ENCODE measurements at places on chromosomes 1 and 21. TPM values are rescaled to one million over a fixed set of nuclear protein-coding genes. Genes with fewer than 3 reads are reported as not detected.
A peak's percentile ranks its signal among the peaks of the same experiment; 100 is the strongest.

The KLHDC8A gene
- total RNA-seq: not detected

The CAMK2N1 gene
- 11.9 TPM for total RNA-seq

DNA sequence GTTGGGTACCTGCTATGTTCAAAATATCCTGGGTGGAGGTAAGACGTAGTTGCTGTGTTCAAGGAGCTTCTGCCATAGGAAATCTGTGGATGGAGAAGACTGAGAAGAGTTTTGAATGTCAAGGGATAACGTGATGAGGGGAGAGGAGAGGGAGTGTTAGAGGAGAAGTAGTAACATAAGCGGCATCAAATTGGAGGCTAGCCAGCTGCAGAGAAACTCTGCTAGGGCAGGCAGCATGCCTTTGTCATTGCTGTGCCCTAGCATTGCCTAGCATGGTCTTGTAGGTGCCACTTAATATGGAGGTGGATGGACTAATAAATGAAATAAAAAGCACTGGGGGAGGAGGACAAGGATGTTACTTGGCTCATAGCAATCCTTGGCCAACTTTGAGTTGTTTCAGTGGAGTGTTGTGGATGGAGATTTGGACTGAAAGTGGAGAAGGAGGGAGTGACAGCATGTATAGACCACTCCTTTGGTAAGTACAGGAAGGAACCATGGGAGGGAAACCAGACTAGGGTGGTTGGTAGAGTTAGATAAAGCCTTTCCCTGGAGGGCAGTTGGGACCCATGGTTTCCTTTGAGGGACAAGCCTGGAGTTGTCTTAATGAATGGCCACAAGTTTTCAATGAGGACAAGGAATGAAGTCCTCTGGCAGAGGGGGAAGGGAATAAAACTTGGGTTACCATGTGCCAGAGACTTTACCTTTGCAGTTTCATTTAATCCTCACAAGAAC is 6.3 kb downstream of the VANGL1 start:
- no peak for DNase-seq

GRCh38 chr1:194252199-194252598 is 1065.8 kb upstream of the B3GALT2 start:
- no peak for DNase-seq

DNA sequence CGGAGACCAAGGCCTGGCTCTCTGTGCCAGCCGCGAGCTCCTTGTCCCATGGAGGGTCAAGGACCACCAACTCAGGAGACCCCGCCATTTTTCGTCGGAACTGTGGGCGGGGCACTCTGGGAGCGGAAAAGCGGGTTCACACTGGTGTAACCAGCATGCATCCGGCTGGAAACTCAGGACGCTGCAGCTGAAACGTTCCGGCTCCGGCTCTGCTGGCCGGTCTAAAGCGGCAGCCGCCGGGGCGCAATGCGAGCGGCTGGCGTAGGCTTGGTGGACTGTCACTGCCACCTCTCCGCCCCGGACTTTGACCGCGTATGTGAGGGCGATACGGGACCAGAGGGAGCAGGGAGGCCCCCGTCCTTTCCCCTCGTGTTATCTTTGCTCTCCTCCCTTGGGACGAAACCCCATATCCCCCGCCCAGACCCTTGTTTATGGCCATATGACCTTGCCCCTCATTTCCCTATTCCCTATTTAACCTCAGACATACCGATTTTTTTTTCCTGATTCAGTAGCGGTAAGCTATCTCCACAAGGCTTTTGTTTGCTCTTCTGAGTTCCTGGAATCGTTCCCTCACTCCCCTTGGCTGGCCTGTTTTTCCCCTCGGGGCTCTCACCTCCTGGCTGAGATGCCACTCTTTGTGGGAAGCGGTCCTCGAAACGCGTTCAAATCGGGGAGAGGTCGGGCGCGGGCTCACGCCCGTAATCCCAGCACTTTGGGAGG is at the start of the genes NSL1 and TATDN3:
Gene NSL1 (minus strand): TSS at position 102 of the 720 bp plus-strand sequence. CDS start 14 bp downstream, at position 88.
Gene TATDN3 (plus strand): TSS at position 219 of the 720 bp plus-strand sequence. CDS start 28 bp downstream, at position 247.
- DNase-seq: peak; percentile 95

GRCh38 chr1:92961896-92962752 is 862 bp upstream of the DIPK1A start:
- peak; percentile 9 for DNase-seq
